Astrocyte (in vitro differentiated cells and primary cell): ENCODE measurements at places on chromosomes 5 and 9.

DNA sequence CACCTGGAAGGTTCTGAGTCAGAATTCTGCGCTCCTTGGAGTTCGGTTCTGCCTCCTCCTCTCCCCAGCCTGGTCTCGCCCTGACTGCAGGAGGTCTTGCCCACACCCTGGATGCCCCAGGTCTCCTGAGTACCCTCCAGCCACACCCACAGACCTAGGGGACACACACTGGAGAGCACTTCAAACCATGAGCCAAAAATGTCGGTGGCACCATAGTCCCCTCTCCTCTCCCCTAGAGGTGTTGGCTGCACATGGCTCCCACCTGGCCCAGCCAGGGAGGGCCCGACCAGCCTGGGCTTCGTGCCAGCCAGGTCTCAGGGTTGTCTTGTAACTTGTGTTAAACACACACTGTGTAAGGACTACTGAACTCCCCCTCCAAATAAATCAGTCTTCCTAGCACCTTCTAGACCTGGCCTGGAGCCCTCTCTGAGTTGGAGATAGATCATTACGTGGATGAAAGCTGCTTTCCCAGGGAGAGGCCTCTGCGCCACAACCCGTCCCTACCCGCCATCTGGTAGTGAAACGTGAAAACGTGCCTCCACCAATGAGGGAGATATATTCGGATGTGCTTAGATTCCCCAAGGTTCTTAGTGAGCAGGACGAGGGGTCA is 49.9 kb upstream of the CTSL start:
- no peak for DNase-seq

GRCh38 chr9:105070176-105070575 is 142.2 kb upstream of the ABCA1 start:
- DNase-seq = peak; percentile 47

GRCh38 chr5:90020575-90021538 is 388.7 kb downstream of the CETN3 start:
- DNase-seq = peak; percentile 97

- DNase-seq = peak; percentile 80
Measured at GRCh38 chr9:105127863-105128220, 116.6 kb upstream of the SLC44A1 start.

DNA sequence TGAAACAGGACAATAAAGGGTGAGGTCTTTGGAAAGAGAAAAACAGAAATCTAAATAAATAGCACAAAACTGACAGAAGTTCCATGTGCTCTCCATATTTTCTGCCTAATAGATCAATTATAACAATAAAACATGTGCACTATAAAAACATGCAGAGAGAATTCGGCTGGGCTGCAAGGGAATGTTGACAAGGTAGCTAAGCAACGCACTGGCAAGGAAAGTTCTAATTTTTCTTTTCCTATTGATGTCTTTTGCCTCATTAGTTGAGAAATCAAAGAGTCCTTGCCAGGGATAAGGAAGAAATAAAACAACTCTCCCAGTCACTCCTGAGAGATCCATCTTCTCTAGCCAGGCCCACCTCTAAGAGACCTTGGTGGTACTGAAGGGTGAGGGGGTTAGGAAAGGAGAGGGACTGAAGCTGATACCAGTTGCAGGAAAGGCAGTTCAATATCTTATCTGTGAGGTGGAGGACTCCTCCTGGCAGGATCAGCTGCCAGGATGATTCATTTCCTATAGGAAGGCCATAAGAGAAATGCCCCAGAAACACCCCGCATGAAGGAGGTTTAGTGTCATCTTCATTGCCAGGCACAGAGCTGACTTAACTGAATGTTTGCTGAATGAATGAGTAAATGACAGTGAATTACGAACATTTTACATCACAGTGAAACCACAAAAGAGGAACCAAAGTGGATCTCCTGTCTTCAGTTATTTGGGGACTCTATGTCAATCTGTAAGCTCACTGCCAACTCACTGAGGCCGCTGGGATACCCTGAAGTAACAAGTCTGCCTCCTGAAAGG is 63.7 kb upstream of the IFNK start:
- DNase-seq = no peak
